ENCODE measurements at places on chromosomes 7 and 10.

DNA sequence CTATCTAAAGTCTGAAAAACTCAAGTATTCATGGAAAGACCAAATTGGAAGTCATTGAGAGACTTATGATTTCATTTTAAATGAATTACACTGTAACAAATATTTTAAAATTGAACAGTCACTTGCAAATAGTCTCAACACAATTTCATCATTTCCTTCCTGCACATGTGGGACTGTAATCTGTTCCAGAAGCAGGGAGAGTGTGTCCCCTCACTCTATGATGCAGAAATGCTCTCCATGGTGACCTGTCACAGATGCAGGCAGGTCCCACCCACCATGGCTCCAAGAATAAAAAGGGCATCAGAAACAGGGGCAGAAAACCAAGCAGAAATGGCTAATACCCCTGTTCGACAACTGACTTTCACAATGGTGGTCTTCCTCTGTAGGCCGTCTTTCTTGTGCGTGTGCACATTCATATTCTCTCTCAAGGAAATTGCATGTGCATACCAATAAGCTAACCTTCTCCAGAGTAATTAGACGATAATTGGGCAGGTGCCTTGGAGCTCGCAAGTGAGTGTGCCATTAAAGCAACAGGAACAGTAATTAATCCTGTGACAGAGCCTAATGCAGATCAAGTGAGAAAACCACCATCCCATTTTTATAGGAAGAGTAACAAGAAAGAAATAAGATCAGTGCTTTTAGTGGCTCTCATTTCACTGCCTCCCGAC, 170.9 kb downstream of the ZMYND11 start:
- DNase-seq, result no peak

DNA sequence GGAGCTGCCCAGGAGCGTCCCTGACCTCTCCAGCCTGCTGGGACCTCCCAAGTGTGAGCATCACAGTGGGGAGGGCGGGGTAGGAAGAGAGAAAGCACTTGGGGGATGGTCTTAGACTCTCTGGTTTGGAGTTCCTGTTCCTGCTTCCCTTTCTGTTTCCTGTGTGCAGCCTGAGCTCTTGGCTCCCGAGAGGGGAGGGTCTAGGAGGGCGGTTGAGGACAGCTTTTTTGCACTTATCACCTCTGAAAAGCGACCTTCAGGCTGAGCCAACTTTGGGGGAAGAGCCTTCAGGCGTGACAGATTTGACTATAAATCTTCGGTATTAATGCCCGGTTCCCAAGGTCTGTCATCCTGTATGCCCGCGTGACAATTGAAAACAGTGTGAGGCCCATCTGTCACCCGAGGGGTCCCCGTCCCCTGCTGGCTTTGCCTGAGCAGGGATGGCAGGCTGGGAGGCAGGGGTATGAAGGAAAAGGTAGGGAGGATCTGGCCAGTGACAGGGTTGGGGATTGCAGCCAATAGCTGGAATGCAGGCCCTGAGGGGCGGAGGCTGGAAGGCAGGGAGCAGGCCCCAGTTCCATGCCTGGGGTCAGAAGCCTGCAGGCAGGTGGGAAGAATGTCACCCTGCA, 78.6 kb downstream of the CDH23 start:
- no peak for DNase-seq

GRCh38 chr7:136167991-136168390, 190.8 kb upstream of the MTPN start:
- no peak for DNase-seq

DNA sequence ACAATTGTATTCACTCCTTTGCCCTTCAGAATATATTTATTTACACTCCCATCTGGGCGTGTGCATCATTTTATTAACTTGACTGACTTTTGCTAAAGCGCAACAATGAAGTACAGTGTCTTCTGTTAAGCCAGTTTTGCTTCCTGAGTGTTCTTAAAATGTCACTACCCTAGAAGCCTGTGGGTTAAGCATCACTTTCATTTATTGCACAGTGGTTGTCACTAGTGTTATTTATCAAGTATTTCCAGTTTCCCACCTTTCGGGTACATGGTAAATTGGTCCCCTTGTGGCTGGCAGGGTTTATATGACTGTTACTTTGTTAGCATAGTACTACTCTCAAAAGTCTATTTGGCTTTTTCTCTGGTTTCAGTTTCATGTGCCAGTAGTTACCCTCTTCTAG, 3.3 kb downstream of the HILPDA start:
- DNase-seq, result no peak

DNA sequence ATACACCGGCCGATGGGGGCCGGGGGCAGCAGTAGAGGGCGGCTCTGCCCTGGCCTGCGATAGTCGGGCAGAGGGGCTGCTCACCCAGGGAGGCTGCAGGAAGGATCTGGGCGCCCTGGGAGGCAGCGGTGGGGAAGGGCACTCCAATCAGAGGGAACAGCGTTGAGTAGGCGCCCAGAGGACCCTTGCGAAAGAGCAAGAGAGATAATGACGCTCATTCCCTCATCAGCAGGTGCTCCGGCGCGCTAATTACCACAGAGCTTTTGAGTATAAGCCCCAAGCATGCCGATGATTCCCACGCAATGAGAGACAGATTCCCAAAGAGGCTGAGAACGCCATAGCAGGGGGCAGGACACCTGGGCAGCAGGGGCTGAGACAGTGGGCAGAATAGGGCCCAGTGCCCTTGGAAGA, 215.3 kb downstream of the MAD1L1 start:
- no peak for DNase-seq

DNA sequence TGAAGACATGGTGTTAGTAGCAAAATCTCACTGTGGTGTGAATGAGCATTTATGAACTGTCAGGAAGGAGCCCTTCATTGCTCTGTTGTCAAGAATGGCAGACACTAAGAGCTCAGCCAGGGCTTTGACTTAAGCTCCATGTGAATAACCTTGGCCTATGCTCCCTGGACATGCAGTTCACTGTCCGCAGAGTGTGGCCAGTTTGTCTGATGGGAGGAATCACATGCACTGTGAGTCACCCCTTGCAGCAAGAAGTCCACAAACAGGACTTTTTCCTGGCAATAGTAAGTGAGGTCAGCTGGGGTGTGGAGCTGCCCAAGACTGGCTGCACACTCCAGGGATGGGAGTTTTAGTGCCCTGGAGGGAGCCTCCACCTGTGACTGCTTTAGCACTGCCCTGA, 49.5 kb downstream of the ZNF37A start:
- DNase-seq, result no peak

GRCh38 chr7:103952408-103952807, 37.0 kb downstream of the RELN start:
- DNase-seq, result no peak

GRCh38 chr10:14084875-14085274, 245.8 kb downstream of the FRMD4A start:
- no peak for DNase-seq

DNA sequence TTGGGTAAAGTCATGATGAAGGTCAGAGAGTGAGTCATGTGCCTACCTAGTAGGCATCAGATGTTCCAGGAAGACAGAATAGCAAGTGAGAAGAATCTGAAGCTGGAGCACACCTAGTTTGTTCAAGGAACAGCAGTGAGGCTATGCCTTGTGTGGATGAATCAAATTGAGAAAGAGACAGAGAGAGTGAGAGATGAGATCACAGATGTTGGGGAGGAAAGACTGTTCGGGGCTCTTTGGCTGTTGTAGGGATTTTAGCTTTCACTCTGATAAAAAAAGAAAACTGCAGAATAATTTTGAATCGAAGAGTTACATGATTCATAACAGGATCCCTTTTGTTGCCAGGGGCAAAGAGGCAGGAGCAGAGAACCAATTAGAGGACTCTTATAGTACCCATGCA, 6.3 kb downstream of the LIPF start:
- DNase-seq, result no peak

GRCh38 chr7:154620141-154620755, 382.7 kb downstream of the PAXIP1 start:
- DNase-seq, result no peak

DNA sequence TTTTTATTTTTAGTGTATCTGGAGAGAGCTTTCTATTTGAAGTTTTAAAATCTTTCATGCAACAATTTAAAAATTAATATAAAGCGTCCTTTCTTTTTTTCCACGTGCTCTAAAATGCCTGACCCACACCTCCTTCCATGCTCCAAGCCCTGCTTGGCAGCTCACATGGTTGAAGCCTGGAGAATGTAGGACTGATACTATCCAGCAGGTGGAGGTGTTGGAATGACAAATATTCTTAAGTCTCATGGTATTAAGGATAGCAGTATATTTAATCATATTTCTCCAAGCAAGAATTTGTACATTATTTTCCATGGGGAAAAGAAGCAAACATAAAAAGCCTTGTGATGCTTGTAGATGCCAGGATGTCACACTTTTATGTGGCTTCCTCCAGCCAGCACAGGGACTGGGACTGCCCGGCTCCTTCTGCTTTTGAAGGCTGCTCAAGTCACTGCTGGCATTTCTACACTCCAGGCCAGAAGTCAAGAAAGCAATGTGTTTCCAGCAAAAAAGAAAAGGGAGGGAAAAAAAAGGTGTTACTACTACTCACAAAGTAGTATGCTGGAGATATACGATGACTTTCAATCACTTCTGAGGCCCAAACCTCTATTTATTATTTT, 49.7 kb downstream of the BZW2 start:
- no peak for DNase-seq

DNA sequence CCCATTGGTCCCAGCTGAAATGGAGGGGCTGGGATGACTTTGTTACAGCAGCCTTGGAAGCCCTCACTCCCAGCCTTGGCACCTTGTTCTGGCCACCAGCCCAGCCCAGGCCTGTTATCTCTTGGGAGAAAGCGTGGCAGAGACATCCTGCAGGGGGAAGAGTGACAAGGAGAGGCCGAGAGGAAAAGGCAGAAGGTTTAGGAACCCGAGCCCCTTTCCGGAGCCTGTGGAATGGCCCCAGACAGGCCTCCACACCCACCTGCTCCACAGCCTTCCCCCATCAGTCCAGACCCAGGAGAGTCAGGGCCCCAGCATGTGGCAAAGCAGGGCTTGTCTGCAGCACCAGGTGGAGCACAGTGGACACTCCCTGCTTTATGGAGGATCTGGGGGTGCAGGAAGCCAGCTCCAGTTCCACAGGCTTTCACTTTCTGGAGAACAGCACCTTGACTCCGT, 24.1 kb upstream of the TRIM8 start:
- no peak for DNase-seq

DNA sequence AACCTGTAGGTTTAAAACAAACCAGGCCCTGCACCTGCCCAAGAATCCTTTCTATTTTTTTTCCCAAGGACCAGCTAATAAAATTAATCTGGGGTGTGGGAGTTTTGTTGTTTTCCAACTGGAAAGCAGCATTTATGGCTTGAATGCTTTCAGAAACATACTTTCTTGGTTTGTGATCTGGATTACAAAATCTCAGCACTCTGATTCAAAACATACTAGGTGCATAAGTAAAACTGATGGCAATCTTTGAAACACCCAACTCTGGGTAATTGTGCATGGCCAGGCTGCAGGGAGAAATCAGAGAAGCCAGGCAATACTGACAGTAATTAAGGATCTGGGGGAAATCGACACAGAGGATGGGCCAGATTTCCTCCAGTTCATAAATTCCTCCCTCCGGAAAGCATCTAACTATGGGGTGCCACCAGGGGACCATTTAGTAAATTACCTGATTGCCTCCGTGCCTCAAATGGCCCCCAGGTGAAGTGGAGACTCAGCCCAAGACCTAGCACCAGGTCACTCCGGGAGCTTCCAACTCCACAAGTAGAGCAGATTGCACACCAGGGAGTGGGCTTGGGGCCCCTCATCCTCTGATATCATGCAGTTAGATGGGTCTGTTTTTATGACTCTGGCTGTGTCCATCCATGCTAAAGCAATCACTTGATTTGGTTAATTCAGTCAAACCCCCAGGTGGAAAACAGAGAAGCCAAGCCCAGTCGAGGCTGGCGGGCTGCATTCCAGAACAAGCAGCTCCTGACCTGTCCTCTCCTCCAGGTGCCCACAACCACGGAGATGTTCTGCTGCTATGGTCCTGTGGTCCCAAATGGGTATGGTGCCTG, 15.2 kb upstream of the C10orf53 start:
- no peak for DNase-seq

GRCh38 chr10:80473692-80474596, 19.8 kb downstream of the TSPAN14 start:
- DNase-seq, result no peak

DNA sequence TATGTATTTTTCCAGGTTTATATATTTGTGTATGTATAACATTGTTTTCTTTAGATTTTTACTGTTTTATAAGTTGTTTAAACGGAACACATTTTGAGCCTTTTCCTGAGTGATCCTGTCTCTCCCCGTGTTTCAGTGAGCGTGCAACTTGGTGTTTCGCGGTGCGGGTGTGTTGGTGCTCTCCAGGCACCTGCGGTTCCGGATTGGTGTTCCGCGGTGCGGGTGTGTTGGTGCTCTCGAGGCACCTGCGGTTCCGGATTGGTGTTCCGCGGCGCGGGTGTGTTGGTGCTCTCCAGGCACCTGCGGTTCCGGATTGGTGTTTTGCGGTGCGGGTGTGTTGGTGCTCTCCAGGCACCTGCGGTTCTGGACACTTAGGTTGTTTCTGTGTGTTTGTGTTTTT, 20.6 kb downstream of the DYNC2I1 start:
- DNase-seq, result no peak

DNA sequence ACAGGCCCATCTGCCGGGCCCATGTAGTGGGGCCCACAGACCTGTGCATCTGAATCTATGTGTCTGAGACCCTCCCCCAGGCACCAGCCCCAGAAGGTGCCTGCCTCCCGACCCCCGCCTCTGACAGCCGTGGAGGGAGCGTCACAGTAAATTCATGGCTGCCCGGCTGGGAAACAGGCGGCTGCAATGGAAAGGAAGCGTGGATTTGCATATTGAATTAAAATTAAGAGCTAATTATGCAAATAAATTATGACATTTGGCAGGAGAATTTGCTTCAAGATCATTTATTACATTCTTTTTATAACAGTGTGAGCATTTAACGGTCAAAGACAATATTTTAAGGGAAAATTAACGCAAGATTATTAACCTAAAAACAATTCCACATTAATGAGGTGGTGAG, 92.3 kb downstream of the HIF1AN start:
- no peak for DNase-seq

- no peak for DNase-seq
Observed at GRCh38 chr10:34006471-34006870, 672.0 kb upstream of the NRP1 start.

GRCh38 chr10:108051218-108051617, 886.7 kb upstream of the SORCS1 start:
- no peak for DNase-seq

- no peak for DNase-seq
Observed at GRCh38 chr10:30830315-30831230, 201.0 kb upstream of the LYZL2 start.

GRCh38 chr10:125146791-125147579, 13.4 kb downstream of the CTBP2 start:
- no peak for DNase-seq

- no peak for DNase-seq
Observed at GRCh38 chr7:13231216-13231615, 543.8 kb downstream of the ARL4A start.

- DNase-seq, result no peak
Observed at GRCh38 chr7:135678612-135679575, 16.6 kb downstream of the STMP1 start.

Measured in cortex of kidney (tissue), 1 donor.